T-helper 1 cell (primary cell): ENCODE measurements at places on chromosomes 5 and 9.

- DNase-seq: no peak
Observed at GRCh38 chr9:22098643-22099332, 89.7 kb upstream of the CDKN2B start.

- DNase-seq: no peak
Observed at GRCh38 chr5:178261666-178262600, 29.3 kb upstream of the PHYKPL start.

- DNase-seq: no peak
Observed at GRCh38 chr5:171306781-171307591, 2.1 kb upstream of the TLX3 start.

GRCh38 chr5:14915291-14915952 is 43.8 kb upstream of the ANKH start:
- DNase-seq: no peak

- DNase-seq: no peak
Observed at GRCh38 chr9:77708064-77708815, 60.1 kb upstream of the GNA14 start.

DNA sequence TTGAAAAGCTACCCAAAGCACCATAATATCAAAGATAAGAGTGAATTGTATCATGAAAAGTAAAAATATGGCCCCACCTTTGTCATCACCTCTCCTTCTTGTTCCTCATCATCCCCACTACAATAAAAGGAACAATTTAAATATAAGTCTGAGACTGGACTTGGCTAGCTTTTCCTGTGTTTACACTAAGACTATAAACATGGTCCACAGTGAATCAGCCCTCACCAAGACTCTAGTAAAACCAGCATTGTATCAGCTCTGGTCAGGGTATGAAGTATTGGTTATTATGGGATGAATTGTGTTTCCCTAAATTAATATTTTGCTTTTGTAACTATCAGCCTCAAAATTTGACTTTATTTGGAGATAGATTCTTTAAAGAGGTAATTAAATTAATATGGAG is 105.4 kb downstream of the SLC25A46 start:
- no peak for DNase-seq

- no peak for DNase-seq
Observed at GRCh38 chr9:27150746-27151406, 41.9 kb downstream of the TEK start.

DNA sequence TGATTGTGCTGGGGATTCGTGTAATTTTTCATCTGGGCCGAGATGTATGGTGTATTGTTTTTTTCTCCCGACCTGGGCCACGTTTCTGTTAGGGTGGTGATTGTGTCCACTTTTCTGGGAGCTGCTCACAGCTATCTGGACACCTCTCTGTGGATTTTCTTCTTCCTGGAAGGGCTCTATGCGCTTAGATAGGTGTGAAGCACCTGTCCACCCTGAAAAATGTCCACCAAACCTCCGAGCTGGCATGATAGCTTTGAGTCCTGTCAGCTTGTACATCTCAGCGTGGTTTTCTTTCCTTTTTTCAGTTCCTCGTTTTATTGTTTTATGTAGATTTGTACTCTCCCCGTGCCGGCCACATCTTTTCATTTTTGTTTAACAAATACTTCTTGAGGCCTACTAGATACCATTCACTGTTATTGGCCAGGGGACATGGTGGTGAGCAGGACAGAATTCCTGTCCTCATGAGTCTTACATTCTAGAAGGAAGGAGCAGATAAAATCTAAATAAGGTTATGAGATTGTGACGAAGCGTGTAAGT is 1.1 kb downstream of the UGCG start:
- DNase-seq: no peak
